ENCODE measurements at places on chromosomes 3 and 15. TPM values are rescaled to one million over a fixed set of nuclear protein-coding genes. Genes with fewer than 3 reads are reported as not detected.

Gene ACTC1
- 0.33 TPM for total RNA-seq

Gene AMOTL2
- 74.6 TPM for total RNA-seq

- no peak for DNase-seq
Measured at GRCh38 chr3:150911771-150912170, 6.5 kb upstream of the MINDY4B start.

- no peak for DNase-seq
Measured at GRCh38 chr3:129260606-129261005, 11.2 kb downstream of the COPG1 start.

GRCh38 chr15:74432968-74433591 lies 678 bp downstream of the SEMA7A start:
- DNase-seq, result no peak
